ENCODE measurements at places on chromosomes 5 and 9.
A peak's percentile ranks its signal among the peaks of the same experiment; 100 is the strongest.

- H3K36me3 ChIP-seq, result no peaks in the 10 kb centered on the region
- no peak within 1 kb of the TSS for H3K27ac ChIP-seq
- peaks cover 5% of the 10 kb centered on the region for H3K4me1 ChIP-seq
- peak within 1 kb of the TSS; percentile 49 for H3K4me3 ChIP-seq
- H3K27me3 ChIP-seq, result peaks cover 60% of the 10 kb centered on the region
Measured at GRCh38 chr5:122078116-122079110, at the start of gene LOX. TSS of gene LOX (minus strand) at chr5:122078259. CDS start at chr5:122077985, 274 bp downstream.

GRCh38 chr9:11312966-11313365, 700.2 kb upstream of the PTPRD start:
- no peaks in the 10 kb centered on the region for H3K36me3 ChIP-seq
- no peaks in the 10 kb centered on the region for H3K27me3 ChIP-seq
- no peak for DNase-seq
- no peaks in the 10 kb centered on the region for H3K4me1 ChIP-seq

DNA sequence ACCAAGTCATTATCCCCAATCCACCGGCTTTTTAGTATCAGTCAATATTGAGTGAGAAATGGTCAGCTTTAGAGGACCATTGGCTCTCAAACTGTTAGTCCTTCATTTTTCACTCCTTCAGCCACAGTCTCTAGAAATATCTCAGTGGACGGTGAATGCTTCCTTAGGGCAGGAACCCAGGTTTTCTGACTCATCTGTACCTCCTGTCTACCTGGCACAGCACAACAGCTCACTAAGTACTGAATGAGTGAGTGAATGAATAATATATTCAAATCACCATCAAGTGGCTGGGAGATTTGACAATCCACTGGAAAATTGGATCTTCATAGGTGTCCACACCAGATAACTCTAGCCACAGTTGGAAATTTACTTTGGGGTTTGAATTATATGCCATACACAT, 609.5 kb upstream of the CLINT1 start:
- no peak overlapping the region for H3K27ac ChIP-seq
- no peaks in the 10 kb centered on the region for H3K27me3 ChIP-seq
- DNase-seq, result no peak
- H3K36me3 ChIP-seq, result no peaks in the 10 kb centered on the region
- no peak overlapping the region for H3K4me3 ChIP-seq

- no peaks in the 10 kb centered on the region for H3K27me3 ChIP-seq
- H3K4me3 ChIP-seq, result no peak overlapping the region
- H3K27ac ChIP-seq, result no peak overlapping the region
- H3K4me1 ChIP-seq, result no peaks in the 10 kb centered on the region
- no peaks in the 10 kb centered on the region for H3K36me3 ChIP-seq
Measured at GRCh38 chr5:91189480-91190313, 193.4 kb downstream of the ARRDC3 start.
